Retina (tissue), 1 donor: ENCODE measurements at places on chromosomes 11 and 22.

DNA sequence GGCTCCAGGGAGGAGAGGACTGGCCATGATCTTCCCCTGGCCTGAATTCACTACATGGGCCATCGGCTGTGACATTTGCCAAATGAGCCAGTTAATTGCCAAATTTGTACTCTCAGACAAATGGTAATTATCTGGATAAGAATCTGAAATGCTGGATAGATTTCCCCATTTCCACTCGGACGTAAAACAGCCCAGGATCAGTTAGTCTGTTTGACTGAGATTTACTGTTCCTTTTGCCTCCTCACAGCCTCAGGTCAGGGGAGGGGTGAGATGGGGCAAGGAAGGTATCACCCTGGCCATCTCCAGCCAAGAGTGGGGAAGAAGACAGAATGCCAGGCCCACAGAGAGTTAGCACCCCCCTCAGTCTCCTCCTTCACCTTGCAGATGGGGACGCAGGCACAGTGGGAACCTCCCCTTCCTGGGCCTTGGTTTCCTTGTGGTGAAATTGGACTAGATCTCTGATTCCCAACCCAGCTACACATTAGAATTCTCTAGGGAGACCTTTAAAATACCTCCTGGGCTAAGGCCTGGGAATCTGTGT lies 5.2 kb downstream of the TRIM29 start:
- no peak for DNase-seq

GRCh38 chr11:31247321-31247720 lies 122.2 kb downstream of the DCDC1 start:
- peak; percentile 47 for DNase-seq

- no peak for DNase-seq
These were observed 115.6 kb downstream of the SLC1A2 start for GRCh38 chr11:35303596-35304385.

DNA sequence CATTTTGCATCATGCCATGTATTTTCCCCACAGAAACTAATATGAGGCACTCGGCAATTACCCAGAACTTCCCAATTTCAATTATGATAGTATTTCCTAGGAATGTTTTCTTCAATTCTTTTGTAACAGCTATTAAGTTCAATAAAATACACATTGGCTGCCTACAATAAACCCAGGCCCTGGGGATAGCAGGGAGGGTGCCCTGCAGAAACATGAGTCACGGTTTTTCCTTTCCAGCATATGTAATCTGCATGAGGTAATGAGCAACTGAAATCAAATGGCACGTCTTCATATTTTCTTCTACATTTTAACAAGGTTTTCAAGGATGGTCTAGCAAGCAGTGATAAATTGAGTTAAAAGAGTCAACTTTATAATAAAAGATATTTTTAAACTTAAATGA lies 32.0 kb downstream of the GUCY1A2 start:
- no peak for DNase-seq

- no peak for DNase-seq
These were observed 58.7 kb upstream of the CHST1 start for GRCh38 chr11:45724153-45724552.

- no peak for DNase-seq
These were observed 101.8 kb upstream of the GAL start for GRCh38 chr11:68582416-68583040.

GRCh38 chr22:32323513-32324164 lies 34.0 kb upstream of the RFPL3 start:
- no peak for DNase-seq

DNA sequence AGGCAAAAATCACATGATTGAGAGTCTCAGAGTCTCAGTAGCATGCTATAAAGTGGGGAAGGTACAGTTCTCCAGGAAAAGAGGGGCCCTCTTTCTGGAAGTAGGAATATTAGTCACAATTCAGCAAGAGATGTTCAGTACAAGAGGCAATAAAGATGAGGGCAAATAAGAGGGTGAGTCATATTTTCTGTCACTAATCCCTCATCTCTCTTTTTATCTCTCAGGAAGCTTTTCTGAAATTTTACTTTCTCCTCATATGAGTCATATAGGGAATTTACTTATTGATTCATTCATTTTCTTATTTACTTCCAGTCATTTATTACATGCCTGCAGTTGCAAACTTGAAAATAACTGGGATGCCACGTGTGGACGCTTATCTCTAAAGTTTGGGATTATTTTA lies 3.4 kb upstream of the NXPE1 start:
- DNase-seq, result no peak

DNA sequence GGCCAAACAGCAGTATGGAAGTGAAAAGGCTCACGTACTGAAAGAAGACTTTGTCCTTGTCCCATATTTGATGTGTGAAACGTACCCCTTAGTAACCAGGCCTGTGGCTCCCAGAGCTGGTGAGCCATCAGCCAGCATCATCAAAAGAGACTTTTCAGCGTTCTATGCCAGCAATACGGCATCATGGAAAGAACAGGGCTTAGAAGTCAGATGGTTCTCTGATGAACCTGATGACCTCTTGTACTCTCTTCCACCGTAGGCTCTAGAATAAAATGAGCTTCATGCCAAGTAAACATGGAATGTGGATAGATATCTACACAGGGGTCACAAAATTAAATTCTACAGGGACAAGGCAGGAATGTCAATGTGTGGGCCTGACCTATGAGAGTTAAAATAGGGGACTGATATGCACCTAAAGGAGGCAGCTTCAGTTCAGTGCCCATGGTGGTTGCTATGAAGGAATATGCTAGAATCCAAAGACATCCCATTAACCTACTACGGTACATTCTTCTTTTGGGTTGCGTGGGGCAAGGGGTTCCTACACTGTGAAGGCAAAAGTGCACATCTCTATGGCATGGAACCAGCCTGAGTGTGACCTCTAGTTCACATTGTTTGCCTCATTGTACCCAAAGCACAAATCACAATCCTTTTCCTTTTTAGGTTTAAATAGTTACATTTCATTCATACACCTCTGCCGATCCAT lies 130.6 kb downstream of the ETS1 start:
- no peak for DNase-seq

GRCh38 chr22:50292643-50293440 lies 14.6 kb downstream of the PLXNB2 start:
- DNase-seq, result no peak

- no peak for DNase-seq
These were observed 11.9 kb upstream of the SLC5A4 start for GRCh38 chr22:32267011-32267410.

DNA sequence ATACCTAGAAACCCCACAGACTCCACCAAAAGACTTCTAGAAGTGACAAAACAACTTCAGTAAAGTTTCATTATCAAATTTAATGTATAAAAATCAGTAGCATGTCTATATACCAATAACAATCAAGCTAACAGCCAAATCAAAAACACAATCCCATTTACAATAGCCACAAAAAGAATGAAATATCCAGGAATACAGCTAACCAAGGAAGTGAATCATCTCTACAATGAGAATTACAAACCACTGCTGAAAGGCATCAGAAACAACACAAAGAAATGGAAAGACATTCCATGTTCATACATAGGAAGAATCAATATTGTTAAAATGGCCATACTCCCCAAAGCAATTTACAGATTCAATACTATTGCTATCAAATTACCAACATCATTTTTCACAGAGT lies 46.0 kb downstream of the PRCP start:
- no peak for DNase-seq

DNA sequence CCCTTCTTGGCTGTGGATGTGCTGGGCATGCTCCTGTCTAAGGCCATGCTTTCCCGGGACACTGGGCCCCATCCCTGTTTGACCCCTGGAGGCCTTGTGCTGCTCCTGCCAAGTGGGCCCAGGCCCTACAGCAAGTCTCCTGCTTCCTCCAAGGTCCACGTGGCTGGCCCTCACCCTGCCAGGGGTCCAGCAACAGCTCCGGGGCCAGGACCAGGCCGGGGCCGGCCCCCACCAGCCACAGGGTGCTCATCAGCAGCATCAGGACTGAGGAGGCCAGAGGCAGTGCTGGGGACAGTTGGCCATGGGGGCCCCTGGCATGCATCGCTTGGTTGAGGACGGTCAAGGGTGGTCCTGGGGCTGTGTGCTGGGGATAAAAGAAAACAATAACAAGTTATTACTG lies 2.5 kb downstream of the RHBDD3 start:
- no peak for DNase-seq

DNA sequence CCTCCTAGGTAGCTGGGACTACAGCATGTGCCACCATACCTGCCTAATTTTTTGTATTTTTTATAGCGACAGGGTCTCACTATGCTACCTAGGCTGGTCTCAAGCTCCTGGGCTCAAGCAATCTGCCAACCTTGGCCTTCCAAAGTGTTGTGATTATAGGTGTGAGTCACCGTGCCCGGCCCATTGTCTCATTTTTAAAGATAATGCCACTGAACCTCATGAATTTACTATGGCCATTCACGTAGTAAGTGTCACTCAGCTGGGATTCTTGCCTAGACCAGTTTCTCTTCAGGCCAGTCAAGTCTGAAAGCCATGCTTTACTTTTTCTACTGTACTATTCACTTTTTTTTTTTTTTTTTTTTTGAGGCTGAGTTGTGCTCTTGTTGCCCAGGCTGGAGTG lies 22.4 kb downstream of the DEPDC5 start:
- no peak for DNase-seq

DNA sequence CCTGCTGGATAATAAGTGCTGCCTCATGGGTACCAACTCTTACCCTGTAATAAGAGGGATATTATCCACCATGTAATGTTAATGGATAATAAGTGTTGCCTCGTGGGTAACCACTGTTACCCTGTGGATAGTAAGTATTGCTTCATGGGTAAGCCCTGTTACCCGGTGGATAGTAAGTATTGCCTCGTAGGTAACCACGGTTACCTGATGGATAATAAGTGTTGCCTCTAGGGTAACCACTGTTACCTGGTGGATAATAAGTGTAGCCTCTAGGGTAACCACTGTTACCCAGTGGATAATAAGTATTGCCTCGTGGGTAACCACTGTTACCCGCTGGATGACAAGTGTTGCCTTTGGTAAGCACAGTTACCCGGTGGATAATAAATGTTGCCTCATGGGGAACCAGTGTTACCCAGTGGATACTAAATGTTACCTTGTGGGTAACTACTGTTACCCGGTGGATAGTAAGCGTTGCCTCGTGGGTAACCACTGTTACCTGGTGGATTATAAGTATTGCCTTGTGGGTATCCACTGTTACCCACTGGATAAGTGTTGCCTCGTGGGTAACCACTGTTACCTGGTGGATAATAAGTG lies 18.6 kb upstream of the NXPE4 start:
- no peak for DNase-seq

DNA sequence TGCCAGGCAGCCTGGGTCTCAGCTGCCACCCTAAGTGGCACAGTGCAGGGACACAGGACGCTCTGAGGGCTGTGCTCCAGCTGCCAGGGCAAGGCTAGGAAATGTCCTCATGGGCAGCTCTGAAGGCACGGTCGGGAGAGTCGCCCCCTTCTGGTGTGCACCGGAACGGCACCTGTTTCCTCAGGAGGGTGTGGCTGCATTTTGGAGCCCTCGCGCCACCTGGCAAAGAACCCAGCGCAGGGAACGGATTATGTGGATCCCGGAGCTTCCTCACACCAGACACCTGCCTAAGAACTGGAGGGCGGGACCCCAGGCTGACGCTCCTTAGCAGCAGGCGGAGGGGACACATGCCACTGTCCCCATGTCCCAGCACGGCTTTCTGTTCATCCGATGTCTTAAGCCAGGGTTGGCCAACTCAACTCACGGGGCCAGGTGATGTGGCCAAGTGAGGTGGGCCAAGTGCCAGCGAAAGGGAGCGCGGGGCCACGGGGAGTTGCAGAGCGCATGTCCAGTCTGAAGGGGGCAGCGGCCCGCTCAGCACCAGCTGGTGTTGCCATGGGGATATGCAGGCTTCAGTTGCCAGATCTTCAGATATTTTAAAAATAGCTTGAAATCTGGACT lies 5.1 kb upstream of the SLC22A8 start:
- DNase-seq, result no peak

DNA sequence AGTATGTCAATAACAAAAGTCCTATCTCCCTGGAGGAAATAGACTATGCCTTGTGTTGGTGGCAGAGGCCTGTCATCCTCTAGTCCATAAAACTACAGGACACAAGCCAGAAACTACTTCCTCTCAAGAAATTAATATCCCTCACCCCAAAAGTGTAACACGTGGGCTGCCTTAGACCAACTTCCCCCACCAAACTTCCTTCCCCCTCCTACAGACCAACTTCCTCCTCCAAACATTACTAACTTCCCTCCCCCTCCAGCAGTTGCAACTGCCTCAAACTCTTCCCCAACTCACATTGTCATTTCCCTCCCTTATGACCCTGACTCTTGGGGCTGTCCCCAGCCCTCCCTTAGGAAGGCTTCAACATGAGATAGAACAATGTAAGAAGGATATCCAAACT lies 6.3 kb downstream of the OR52K2 start:
- DNase-seq, result no peak

DNA sequence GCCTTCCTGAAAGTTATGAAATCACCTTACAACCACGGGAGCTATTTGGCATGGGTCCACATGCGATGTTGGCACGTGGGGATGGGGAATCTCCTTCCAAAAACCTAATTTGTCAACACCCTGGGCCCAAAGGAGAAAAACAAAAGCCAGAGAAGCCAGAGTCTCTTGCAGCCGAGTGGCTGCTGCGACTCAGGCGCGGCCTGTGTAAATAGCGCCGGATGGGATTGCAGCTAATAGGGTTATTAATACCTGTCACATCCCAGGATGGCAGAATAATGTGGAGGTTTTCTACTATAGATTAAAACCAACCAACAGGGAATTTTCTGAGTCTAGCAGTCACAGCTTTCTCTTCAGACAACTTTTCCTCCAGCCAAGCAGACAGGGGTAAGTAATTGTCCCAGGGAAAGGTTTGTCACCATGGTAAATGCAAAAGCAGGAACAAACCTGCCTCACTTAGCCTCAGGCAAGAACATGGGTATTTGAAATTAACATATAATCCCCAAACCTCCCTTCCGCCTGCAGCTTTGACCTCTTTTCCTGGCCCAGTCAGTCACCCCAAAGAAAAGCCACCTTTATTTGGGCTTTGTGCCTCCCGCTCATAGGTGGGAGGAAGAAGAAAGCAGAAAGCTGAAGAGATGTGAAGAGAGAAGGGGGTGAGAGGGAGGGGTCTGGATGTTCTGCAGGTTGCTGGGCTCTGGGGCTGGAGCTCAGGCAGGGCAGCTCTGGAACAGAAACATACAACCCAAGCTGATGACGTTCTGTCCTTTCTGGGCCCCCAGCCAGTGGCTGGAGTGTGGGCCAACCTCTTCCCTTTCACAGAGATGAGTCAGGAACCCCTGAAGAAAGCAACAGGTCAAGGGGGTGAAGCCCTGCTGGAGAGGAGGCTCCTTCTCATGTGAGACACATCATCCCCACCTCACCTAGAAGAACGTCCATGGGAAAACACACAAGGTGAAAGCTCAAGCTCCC lies 376.5 kb downstream of the NXPE2 start:
- no peak for DNase-seq

GRCh38 chr11:128458321-128458720 lies 129.0 kb downstream of the ETS1 start:
- no peak for DNase-seq

DNA sequence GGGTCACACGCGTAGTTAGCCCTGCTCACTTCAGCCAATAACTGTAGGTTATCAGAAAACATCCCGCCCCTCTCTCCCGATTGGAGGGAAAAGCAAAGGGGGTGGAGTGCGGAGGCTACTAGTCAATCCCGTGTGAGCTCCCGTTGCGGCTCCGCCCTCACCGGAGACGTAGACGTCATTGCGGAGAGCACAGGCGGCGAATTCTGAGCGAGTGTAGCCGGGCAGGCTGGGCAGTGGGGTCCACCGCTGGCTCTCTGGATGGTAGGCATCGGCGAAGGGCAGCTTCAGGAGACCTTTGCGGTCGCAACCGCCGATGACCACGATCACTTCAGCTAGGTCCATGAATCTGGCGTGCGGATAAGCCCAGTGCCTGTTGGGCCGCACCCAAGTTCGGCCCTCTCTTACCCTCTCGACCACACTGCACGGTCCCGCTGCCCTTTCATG lies 4.7 kb downstream of the KLHL35 start:
- DNase-seq, result peak; percentile 59
